Inflammatory macrophage treated with lipopolysaccharide for 4 hours (primary cell): ENCODE measurements at places on chromosomes 5 and 9.

DNA sequence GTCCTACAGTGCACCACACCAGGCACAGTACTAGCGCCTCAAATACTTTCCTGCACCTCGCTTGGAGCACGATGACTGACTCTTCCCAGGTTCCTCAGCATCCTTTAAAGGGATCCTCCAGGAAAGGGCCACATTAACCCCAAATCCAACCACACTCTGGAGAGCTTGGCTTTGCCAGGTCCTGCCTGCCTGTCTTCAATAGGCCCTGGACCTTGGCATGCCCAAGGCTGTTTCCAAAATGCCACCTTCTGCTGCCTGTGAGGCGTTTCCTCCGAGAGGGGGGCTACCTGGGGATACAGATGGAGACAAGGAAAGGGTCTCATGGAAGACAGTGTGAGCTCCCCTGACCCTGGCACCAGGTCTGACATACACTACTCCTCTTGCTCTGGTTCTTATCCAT is 169.9 kb downstream of the DAB2IP start:
- no peak for DNase-seq

DNA sequence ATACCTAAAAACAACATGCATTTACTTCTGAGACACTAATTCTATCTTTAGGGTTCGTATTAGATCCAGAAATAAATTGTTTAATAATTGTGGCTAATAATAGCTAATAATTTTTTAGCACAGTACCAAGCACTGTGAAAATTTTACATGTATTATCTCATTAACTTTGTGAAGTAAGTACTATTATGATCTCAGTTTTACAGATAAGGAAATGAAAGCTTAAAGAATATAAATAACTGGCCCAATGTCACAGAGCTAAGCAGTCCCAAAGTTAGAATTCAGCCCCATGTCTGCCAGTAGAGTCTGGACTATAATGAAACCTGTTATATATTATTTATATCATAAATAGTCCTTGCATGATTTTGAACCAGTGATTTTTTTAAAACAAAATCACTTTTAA is 163.3 kb downstream of the NIPBL start:
- no peak for DNase-seq

GRCh38 chr9:98860871-98861293 is 53.4 kb downstream of the GALNT12 start:
- DNase-seq, result peak; percentile 13

DNA sequence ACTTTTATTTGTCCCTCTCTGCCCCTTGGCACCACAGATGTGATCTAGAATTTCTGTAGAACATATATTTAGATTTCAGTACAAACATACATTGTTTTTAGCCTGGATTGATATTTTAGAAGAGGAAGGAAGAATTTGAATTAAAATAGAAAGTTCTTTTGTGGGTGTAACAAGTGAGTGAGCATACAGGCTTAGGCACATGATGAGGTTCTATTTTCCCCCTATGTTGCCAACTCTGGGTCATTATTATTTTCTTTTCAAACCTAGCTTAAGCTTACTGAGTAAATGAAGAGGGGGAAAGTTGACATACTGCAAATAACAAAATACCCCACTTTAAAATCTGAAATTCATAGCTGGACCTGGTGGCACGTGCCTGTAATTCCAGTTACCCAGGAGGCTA is 102.9 kb downstream of the GCNT1 start:
- peak; percentile 51 for DNase-seq

DNA sequence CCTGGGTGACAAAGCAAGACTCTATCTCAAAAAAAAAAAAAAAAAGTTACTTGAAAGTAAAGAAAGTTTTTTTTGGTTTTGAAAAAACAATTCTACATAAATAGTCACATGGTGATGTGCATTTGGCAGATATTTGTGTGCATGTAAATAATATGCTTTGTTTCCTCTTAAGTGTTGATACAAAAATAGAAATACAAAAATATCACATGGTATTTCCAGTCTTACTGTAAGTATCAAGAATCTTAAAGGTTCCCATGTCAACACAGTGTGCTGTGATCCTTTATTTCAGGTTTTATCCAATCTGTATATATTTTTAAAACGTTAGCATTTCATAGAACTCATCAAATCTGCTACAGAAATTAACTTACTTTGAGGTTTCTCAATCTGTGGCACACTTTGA is 521.9 kb downstream of the TLE4 start:
- DNase-seq, result no peak

- no peak for DNase-seq
Observed at GRCh38 chr9:37128051-37128450, 7.7 kb downstream of the ZCCHC7 start.
